ENCODE measurements at places on chromosomes 2 and 18.

GRCh38 chr18:23916338-23916737 lies 98.2 kb upstream of the TTC39C start:
- DNase-seq, result no peak
- no peaks in the 10 kb centered on the region for H3K27me3 ChIP-seq
- H3K4me1 ChIP-seq, result no peaks in the 10 kb centered on the region
- no peaks in the 10 kb centered on the region for H3K36me3 ChIP-seq

DNA sequence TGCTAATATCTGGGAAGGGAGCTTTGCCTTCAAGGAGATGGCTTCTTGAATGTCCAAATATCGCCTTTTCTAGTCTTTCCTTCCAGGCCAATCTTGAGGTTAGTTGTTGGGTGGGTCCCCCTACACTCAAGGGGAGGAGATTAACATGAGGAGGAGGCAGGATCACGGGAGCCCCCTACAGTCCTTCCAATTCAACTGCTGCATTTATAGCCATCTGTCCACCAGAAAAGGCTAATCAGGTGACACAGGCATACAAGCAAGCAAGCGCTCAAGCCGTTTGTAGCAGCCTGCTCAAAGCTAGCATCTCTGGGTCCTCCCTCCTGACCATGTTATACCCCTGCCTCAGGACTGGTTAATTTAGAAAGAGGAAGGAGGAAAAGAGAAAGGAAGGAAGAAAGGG lies 87.6 kb downstream of the MRPS9 start:
- H3K27ac ChIP-seq, result no peak overlapping the region
- no peaks in the 10 kb centered on the region for H3K4me1 ChIP-seq
- no peak overlapping the region for H3K4me3 ChIP-seq
- H3K27me3 ChIP-seq, result no peaks in the 10 kb centered on the region
- DNase-seq, result no peak

DNA sequence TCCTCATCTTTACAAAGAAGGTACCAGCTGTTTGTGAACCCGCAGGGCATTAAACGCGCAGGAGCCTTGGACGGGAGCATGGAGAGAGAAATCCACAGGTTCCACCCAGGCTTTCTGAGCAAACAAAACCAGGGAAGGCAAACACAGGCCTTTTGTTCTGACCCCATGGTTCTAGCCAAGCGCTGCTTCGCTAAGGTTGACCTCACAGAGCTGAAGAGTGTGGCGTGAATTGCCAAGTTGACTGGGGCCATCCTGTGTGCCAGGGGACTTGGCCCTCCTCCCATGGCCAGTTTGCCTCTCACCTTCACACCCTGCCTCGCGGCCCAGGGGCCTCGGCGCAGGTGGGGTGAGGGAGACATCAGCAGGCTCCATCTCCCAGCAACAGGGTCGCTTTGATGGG lies 74.1 kb downstream of the VAPA start:
- no peaks in the 10 kb centered on the region for H3K36me3 ChIP-seq
- H3K27me3 ChIP-seq, result no peaks in the 10 kb centered on the region
- peaks cover 27% of the 10 kb centered on the region for H3K4me1 ChIP-seq
- peak; percentile 39 for DNase-seq
- H3K4me3 ChIP-seq, result no peak overlapping the region

DNA sequence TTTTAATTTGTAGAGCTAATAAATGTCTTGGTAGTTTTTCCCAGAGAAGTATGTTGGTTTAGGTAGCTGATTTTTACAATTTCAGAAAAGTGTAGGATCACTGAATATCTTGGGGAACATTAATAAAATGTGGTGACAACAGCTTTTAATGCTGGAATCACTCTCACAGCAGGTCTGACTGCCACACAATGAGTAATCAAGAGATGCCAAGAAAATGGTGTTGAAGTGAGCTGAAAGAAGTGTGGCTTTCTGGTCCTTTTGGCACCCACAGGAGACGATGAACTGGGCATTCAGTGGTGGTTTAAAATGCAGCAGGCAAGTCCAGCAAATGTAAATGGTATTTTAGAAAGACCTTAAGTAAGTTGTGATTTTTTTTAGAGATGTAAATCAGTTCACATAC lies 175.8 kb downstream of the CBLN2 start:
- H3K4me3 ChIP-seq, result no peak overlapping the region
- H3K27ac ChIP-seq, result no peak overlapping the region
- no peak for DNase-seq
- H3K36me3 ChIP-seq, result no peaks in the 10 kb centered on the region
- H3K4me1 ChIP-seq, result no peaks in the 10 kb centered on the region

GRCh38 chr2:82650038-82650437 lies 1809.0 kb downstream of the SUCLG1 start:
- H3K4me3 ChIP-seq, result no peak overlapping the region
- H3K4me1 ChIP-seq, result no peaks in the 10 kb centered on the region
- no peak overlapping the region for H3K27ac ChIP-seq
- no peaks in the 10 kb centered on the region for H3K27me3 ChIP-seq
- no peaks in the 10 kb centered on the region for H3K36me3 ChIP-seq
- no peak for DNase-seq

GRCh38 chr2:64873472-64873924 lies 115.7 kb upstream of the SLC1A4 start:
- H3K4me1 ChIP-seq, result peaks cover 8% of the 10 kb centered on the region
- no peak overlapping the region for H3K27ac ChIP-seq
- no peaks in the 10 kb centered on the region for H3K27me3 ChIP-seq
- no peak overlapping the region for H3K4me3 ChIP-seq
